ENCODE measurements at places on chromosomes 12 and 14.

DNA sequence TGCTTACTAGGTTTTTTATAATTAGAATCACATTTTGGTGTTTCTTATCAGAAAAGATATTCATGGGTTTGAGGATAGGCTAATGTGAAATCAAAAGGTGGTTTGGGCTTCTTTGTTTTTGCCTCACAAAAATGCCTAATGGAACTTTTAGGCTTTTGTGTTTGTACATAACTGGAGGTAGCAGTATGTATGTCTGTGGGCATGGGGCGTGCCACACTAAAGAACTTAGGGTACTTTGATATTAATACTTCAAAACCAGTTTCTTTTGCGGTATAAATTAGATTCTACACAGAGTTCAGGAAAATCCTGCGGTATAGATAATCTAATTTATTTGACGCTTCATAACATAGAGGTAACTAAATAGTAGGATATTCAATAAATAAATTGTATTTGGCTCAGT lies 1.9 kb downstream of the ETV6 start:
- DNase-seq = no peak

DNA sequence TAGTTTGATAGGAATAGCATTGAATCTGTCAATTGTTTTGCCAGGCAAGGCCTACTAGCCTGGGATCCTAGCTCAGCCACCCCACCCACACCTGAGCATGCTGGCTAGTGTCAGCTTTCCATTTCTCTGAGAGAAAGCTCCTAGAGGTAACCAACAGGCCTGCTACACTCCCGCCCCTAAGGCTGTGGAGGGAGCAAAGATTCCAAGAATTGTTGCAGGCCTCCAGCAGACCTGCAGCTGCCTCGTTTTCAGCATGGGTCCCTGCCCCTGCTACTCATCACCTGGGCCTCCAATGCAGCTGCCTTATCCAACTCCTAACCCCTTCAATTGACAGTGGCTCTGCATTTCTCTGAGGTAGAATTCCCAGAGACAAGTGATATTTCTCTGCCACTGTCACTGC lies 852.4 kb upstream of the MDGA2 start:
- no peak for DNase-seq

GRCh38 chr12:5577741-5578140 lies 145.8 kb downstream of the NTF3 start:
- peak; percentile 35 for DNase-seq

GRCh38 chr14:90669731-90670130 lies 146.5 kb downstream of the TTC7B start:
- DNase-seq = no peak

GRCh38 chr14:32709027-32709426 lies 229.7 kb upstream of the NPAS3 start:
- DNase-seq = peak; percentile 89

DNA sequence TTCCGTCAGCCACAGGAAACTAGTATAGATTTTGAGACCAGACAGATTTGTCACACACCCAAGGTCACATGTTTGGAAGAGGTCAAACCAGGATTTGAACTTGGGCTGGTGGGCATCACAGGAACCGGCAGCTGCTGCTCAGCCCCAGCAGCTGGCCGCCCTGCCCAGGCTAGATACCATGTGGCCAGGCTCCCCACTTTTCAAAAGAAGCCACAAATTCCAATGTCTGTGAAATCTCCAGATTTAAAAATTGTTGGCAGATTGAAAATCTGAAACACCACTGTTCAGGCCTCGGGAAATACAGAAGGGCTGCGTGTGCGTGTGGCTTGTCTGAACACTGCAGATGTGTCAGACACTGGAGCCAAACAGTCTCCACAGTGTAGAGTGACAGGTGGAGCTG lies 30.4 kb downstream of the MMAB start:
- no peak for DNase-seq

DNA sequence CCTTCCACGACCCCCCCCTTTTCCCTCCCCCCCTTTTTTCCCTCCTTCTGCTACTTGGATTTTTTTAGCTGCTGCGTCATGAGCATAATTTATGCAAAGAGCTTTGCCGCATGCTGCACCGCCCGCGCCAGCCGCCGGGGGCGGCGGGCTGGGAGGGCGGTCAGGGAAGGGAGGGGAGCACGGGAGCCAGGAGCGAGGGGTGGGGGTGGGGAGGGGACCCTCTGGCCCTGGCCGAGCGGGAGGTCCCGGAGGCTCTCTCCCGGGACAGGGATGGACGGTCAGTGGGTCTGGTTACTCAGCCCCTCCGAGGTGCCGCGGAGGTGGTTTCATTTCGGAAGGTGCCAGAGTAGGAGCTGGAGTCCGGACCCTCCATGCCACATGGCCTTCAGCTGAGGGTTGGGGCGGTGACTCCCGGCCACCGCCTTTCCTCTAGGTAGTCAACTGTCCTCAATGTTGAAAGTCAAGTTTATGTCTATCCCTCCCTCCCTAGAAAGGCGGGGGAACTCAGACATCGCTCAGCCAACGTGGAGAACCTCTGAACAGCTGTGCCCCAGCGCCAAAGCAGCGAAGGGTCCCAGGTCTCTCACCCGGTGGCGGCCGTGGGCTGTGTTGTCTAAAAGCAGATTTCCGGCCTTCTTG lies at the start of gene POU6F1:
Gene POU6F1, minus strand, starts transcription at position 95 of the 639 bp plus-strand sequence. CDS start 11,226 bp downstream, outside the sequence.
- peak; percentile 95 for DNase-seq

GRCh38 chr12:39355841-39356240 lies 87.1 kb downstream of the KIF21A start:
- DNase-seq = no peak

GRCh38 chr14:67643713-67644112 lies 24.0 kb downstream of the ARG2 start:
- DNase-seq = no peak

- peak; percentile 26 for DNase-seq
Measured at GRCh38 chr14:50529288-50530179, 2.8 kb downstream of the MAP4K5 start.

- peak; percentile 84 for DNase-seq
Measured at GRCh38 chr12:48936379-48936979, 11.2 kb upstream of the FKBP11 start.

DNA sequence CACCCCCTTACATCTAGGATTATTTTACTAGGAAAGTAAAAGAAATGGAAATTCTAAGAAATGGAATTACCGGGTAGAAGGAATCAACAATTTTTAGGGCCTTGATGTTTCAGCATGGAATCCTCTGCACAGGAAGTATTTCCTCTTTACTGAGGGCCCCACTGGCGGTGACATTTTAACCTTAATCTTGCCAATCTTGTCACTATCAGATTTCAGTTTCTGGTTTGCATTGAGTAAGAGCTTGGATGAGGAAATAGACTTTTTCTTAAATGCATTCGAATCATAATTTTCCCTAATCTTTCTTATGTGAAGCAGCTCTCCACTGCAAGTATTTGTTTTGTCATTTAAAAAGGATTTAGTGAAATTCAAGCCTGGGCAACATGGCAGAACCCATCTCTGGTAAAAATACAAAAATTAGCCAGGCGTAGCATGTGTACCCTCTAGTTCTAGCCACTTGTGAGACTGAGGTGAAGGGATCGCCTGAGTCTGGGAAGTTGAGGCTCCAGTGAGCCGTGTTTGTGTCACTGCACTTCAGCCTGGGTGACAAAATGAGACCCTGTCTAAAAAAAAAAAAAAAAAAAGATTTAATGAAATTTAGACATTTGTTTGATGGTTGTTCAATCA lies 40.7 kb downstream of the TPCN1 start:
- no peak for DNase-seq

DNA sequence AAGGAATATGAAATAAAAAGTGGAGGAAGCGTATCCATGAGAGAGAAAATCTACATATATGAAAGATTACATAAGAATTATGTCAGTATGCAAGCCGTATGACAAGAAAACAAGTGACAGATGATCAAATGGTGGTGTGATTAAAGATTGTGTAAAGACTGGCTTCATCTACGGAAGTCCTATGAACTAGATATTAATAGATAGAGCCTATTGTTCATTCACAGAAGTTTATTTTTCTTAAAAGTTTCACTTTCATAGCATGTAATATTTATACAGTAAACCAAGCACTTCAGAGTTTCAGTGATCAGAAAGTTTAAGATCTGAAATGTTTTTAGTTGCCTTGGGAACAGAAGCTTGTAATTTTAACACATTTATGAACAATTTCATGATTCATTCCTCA lies 84.5 kb downstream of the VRK1 start:
- no peak for DNase-seq

- DNase-seq = no peak
Measured at GRCh38 chr12:16610001-16610585, 4.1 kb upstream of the LMO3 start.

GRCh38 chr12:104691721-104692556 lies 235.2 kb downstream of the CHST11 start:
- no peak for DNase-seq

GRCh38 chr12:121778567-121779421 lies 14.7 kb downstream of the RHOF start:
- no peak for DNase-seq

DNA sequence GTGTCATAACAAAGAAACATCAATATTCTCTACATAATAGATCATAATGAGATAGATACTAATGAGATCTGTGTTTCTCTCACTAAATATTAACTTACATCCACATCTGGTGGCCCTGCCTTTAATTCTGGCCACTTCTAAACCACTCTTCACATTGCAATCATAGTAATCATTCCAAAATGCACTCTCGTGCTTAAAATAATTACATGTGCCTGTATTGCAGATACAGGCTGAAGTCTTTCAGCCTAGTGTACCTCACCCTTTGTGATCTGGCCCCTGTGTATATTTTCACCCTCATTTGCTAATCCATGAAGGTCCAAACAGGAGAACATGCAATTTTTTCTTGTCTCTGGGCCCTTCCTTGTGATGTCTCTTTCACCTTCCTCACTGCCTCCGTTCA lies 108.0 kb downstream of the LIN7A start:
- peak; percentile 39 for DNase-seq

DNA sequence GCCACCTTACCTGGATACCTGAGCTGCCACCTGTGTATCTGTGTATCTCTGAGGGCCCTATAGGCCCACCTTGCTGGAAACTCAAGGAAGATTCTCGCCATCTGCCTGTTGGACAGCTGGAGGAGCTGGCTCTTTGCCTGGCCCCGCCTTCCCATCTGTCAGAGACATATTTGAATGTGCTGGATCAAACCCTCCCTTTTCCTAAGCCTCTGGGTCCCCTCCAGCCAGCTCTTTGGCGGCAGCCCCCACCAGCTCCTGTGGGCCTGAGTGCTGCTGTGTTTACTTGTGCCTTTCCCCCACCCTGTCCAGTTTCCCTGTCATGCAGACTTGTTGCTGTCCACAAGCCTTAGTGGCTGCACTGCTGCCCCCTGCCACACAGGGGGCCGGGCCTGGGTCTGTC lies 55.9 kb upstream of the SRSF5 start:
- no peak for DNase-seq

DNA sequence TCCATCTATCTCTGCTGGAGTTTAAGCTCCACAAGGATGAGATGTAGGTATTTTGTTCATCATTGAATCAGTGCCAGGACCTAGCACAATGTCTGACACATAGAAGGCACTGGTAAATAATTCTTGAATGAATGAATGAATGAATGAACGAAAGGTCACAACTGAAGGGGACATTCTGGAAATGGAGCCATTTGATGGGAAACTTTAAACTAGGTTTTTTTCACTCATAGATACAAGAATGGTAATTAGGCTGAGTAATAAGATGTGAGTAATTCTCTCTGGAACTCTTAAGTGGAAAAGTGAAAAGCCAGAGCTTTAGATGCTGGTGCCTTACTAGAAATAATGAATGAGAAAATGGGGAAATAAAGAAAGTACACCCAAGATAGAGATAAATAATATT lies 44.3 kb downstream of the SCN8A start:
- DNase-seq = peak; percentile 33

DNA sequence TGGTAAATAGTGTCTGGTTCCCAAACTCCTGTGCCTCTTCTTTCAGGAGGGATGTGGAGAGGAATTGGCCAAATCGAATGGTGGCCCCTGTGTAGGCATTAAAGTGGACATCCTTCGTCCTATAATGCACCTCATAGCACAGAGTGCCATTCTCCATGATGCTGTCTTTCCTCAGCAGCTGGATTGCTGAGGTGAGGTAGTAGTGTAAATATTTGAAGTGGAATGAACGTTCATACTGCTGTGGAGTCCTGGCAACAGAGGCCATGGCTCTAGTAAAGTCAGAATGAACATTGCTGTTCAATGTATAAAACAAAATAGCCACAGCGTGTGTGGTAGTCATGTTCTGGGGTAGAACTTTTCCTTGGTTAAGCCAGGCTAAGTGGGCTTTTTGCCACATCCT lies 2.7 kb downstream of the ART4 start:
- no peak for DNase-seq

- DNase-seq = peak; percentile 21
Measured at GRCh38 chr12:114408886-114409851, 3.2 kb upstream of the TBX5 start.

DNA sequence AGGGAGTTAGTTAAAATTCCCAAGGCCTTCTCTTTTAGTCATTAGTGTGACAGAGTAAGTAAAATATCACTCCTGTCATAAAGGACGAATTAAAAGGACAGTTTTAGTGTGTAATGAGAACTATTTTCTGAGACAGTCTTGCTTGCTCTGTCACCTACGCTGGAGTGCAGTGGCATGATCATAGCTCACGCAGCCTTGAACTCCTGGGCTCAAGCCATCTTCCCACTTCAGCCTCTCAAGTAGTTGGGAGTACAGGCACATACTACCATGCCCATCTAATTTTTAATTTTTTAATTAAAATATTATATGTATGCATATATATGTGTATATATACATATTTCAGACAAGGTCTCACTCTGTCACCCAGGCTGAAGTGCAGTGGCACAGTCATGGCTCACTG lies 17.2 kb downstream of the KLC1 start:
- no peak for DNase-seq

DNA sequence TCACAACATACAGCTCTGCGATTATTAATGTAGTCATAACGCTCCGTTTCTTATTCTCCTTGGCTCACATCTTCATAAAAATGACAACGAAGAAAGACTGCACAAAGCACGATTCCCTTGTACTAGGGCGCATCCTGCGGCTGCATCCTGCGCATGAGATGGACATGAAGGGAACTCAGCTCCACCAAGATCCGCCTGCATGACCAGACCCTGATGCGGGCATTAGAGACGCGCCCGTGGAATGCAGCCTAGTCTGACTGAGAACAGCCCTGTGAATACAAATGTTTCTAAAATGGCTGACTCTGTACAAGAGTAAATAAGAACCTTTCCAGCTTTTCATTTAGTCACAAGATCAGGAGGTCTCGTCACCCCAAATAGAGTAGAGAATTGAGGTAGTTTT lies 422.2 kb downstream of the NOVA1 start:
- DNase-seq = no peak

DNA sequence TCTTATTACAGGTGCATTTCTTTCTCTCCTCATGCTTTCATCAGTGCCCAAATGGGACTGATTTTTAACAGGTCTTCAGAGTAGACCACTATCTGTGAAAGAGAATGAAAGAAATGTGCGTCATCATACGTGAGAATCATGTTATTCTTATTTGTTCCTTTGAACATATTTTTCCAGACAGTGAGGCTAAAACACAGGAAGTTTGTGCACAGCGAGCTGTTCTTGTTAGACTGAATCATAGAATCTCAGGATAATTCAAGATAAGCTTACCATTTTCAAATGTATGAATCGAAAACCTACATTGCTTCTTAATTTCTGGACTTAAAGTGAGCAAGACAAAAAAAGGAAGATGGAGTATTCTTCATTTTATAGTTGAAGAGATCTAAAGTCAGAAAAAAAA lies 383.1 kb downstream of the EGLN3 start:
- DNase-seq = peak; percentile 40

GRCh38 chr12:63752283-63752682 lies 27.4 kb upstream of the RXYLT1 start:
- no peak for DNase-seq

Measured in astrocyte of the hippocampus (primary cell).